ENCODE measurements at places on chromosomes 2 and 18. TPM values are rescaled to one million over a fixed set of nuclear protein-coding genes. Genes with fewer than 3 reads are reported as not detected.

DNA sequence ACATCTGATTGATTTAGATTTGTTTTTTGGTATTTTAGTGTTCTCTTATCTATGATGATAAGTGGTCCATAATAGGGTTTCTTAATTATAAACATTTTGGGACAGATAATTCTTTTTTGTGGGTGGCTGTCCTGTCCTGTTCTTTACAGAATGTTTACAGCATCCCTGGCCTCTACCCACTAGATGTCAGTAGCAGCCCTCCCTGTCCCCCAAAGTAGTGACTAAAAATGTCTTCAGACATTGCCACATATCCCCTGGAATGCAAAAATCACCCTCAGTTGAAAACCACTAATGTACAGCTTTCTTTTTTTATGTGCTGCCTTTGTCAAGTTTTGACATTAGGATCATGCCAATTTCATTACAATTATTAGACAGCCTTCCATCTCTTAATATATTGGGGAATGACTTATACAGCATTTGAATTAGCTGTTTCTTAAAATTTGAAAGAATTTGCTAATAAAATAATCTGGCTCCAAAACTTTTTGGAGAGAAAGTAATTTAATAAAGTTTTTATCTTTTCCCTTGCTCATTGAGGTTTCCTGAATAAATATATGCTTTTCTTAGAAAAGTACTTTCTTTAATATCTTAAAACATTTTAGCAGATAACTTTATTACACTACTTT, 19.5 kb downstream of the WIPF1 start:
- H3K36me3 ChIP-seq: no peaks in the 10 kb centered on the region
- no peaks in the 10 kb centered on the region for H3K27me3 ChIP-seq
- DNase-seq: no peak

DNA sequence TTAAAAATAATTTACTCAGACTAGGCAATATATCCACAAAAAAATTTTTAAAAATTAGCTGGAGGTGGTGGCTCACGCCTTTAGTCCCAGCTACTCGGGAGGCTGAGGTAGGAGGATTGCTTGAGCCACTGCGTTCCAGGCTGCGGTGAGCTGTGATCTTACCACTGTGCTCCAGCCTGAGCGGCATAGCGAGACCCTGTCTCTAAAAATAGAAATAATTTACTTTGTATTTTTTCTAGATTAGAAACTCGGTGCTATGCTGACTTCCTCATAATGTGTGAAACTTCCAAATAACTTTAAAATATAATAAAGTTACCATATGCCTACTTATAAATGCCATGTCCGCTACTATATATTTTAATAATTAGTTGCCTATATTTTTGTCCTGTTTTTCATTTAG, 6.7 kb downstream of the PPIG start:
- no peaks in the 10 kb centered on the region for H3K27me3 ChIP-seq
- peaks cover 42% of the 10 kb centered on the region for H3K4me1 ChIP-seq
- H3K27ac ChIP-seq: no peak overlapping the region
- DNase-seq: no peak

- peaks cover 55% of the 10 kb centered on the region for H3K4me1 ChIP-seq
- H3K27me3 ChIP-seq: peaks cover 19% of the 10 kb centered on the region
Measured at GRCh38 chr2:172101821-172102390, 794 bp downstream of the DLX2 start.

DNA sequence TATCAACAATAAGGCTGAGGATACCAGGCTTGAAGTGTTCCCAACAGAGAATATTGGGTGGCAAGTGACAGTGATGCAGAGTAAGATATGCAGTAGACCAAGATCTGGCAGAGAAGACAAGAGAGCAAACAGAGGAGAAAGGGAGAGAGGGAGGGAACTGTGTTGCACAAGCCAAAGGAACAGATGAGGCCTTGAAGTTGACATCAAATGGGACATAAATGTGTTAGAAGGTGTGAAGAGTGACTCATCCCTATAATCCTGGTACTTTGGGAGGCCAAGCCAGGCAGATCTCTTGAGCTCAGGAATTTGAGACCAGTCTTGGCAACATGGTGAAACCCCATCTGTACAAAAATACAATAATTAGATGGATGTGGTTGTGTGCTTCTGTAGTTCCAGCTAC, 342.9 kb downstream of the PARD3B start:
- no peaks in the 10 kb centered on the region for H3K4me1 ChIP-seq
- H3K27ac ChIP-seq: no peak overlapping the region
- no peaks in the 10 kb centered on the region for H3K36me3 ChIP-seq
- no peak overlapping the region for H3K4me3 ChIP-seq

- H3K4me1 ChIP-seq: peaks cover 10% of the 10 kb centered on the region
- no peaks in the 10 kb centered on the region for H3K27me3 ChIP-seq
- no peak overlapping the region for H3K4me3 ChIP-seq
Measured at GRCh38 chr2:191174442-191174841, 23.6 kb upstream of the STAT4 start.

- peak overlapping the region; percentile 66 for H3K27ac ChIP-seq
- no peak overlapping the region for H3K4me3 ChIP-seq
- DNase-seq: no peak
Measured at GRCh38 chr2:64391424-64391823, 62.5 kb upstream of the LGALSL start.

DNA sequence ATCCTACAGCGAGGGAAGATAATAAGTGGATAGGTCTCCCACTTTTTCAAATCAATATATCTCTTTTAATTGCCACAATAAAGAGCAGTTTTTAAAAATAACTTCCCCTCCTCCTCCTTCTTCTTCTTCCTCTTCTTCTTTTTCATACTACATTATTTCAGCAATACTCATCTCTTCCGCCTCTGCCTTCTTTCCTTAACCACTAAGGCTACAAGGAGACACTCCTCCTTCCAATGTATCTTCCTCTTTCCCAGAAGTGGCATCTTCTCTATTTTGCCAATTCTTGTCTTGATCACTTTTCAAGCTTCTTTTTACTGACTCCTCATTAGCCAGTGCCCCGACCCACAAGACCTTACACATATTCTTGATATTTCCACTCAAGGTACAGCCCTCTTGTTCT, 546.6 kb upstream of the CHAC2 start:
- H3K4me1 ChIP-seq: no peaks in the 10 kb centered on the region
- H3K27ac ChIP-seq: no peak overlapping the region
- H3K4me3 ChIP-seq: no peak overlapping the region
- no peaks in the 10 kb centered on the region for H3K36me3 ChIP-seq

- no peak overlapping the region for H3K4me3 ChIP-seq
- DNase-seq: no peak
- no peaks in the 10 kb centered on the region for H3K36me3 ChIP-seq
Measured at GRCh38 chr18:62026586-62026985, 133.8 kb upstream of the RNF152 start.

DNA sequence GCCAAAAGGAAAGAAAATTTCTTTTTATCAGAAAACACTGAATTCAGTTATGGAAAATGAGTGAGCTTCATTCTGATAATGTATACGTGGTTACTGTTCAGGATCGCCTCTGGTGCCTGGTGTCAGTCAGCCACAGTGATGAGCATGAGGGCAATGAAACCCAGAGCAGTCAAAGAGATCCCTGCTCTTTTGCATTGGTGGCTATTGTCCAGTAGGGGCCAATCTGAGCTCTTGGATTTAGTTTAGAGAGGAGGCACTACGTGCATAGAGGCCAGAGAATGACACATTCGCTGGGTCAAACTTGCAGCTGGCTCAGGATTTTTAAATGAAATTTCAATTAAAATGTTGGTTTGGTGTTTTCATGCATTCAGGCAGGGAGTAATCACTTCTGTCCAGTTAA, 522.9 kb downstream of the TMEM182 start:
- H3K27ac ChIP-seq: no peak overlapping the region
- no peaks in the 10 kb centered on the region for H3K4me1 ChIP-seq
- H3K27me3 ChIP-seq: no peaks in the 10 kb centered on the region
- no peak overlapping the region for H3K4me3 ChIP-seq

DNA sequence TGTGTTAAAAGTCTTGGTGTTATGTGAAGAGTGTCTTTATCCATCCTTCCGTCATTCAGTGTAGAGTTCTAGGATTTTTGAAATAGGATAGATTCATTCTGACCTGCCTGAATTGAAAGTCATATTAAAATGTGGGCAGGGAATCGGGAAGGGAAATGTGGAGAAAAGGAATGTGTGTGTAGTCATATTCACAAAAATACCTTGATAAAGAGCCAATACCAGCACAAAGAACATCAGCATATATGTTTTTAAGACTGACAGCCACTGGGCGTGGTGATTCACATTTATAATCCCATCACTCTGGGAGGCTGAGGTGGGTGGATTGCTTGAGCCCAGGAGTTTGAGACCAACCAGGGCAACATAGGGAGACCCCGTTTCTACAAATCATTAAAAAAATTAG, 188.1 kb downstream of the CAMKMT start:
- no peaks in the 10 kb centered on the region for H3K27me3 ChIP-seq
- H3K4me3 ChIP-seq: no peak overlapping the region
- no peaks in the 10 kb centered on the region for H3K36me3 ChIP-seq
- DNase-seq: no peak

- H3K27ac ChIP-seq: no peak overlapping the region
- no peaks in the 10 kb centered on the region for H3K27me3 ChIP-seq
- no peak for DNase-seq
- no peaks in the 10 kb centered on the region for H3K36me3 ChIP-seq
- H3K4me3 ChIP-seq: no peak overlapping the region
Measured at GRCh38 chr2:177445200-177445599, 52.6 kb downstream of the AGPS start.

DNA sequence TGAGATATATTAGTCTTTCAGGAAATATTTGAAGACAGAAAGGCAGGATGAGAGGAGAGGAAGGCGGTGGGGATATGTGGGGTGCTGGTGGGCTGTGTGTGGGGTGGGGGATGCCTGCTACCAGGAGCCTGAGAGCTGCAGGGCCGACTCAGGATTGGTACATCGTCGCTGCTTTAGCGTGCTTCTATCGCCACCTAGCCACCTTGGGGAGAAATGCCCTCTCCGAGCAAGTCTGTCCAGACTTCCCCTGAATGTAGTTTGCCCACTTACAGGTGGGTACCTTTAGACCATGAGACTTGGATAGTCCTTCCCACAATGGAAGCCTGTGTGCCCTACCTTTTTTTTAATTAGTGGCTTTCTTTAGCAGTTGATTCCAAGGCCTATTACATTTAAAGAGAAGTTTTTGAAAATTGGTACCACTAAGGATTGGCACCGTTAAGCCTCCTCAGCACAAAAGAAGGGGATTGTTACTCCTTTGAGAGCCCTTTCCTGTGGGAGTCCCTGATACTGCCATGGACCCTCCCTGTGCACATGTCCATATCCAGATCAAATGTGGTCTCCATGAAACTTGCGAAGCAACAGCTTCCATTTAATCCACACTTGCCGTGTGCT, 114.1 kb upstream of the NDUFV2 start:
- H3K27ac ChIP-seq: no peak overlapping the region
- H3K36me3 ChIP-seq: no peaks in the 10 kb centered on the region
- no peaks in the 10 kb centered on the region for H3K4me1 ChIP-seq
- H3K27me3 ChIP-seq: no peaks in the 10 kb centered on the region
- H3K4me3 ChIP-seq: no peak overlapping the region

GRCh38 chr2:239700686-239701345, 300.0 kb upstream of the HDAC4 start:
- no peaks in the 10 kb centered on the region for H3K27me3 ChIP-seq
- H3K4me1 ChIP-seq: no peaks in the 10 kb centered on the region
- DNase-seq: no peak

DNA sequence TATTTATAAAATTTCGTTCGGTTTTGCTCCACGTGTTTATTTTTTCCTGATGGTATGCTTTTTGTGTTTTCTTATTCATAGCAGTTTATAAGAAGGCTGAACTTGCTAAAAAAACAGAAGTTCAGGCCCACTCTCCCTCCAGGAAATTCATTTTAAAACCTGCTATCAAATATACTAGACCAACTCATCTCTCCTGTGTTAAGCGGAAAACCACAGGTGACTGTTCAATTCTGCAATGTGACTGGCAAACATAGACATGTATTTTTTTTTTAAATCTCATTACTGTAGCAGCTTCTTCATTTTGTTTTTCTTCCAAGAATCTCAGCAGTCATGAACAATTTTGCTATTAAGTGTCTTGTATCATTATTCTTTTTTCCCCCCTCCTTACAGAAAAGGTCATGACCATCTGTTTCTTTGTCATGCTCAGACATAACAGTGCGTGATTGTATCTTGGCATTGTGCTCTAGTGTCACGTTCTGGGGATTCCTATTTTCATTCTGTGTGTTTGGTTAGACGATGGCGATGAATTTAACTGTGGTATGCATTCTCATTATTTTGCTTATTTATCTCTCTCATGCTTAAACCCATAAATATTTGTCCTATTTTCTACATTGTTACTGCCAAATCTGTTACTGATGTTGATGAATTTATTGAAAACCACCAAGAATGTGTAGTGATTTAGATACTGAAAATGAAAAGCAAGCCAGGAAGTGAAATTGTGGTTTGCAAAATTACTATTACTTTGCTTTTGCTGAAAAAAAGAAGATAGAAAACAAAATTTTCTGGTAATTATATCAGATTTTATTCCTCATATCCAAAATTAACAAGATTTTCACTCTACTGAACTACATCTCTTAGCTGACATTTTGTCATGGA, 74.6 kb upstream of the UNC80 start:
- DNase-seq: no peak
- H3K27ac ChIP-seq: no peak overlapping the region
- H3K4me3 ChIP-seq: no peak overlapping the region
- H3K36me3 ChIP-seq: no peaks in the 10 kb centered on the region

DNA sequence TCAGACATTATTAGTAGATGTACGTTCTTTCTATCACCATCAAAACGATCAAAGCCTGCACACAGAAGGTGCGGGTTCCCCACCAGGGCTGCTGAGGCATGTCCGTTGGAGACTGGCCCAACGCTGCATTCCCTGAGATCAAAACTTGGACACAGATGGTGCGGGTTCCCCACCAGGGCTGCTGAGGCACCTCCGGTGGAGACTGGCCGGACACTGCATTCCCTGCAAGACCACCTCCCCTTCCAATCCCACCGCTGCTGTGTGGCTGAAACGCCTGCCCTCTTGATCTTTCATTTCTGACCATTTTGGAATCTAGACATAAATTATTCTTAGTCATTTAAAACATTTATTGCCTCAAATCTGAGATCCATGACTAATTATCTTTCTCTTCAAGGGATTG, 254.2 kb upstream of the SALL3 start:
- H3K27ac ChIP-seq: no peak overlapping the region
- DNase-seq: no peak
- H3K4me1 ChIP-seq: no peaks in the 10 kb centered on the region
- no peaks in the 10 kb centered on the region for H3K27me3 ChIP-seq
- H3K36me3 ChIP-seq: no peaks in the 10 kb centered on the region
- H3K4me3 ChIP-seq: no peak overlapping the region

- H3K4me1 ChIP-seq: no peaks in the 10 kb centered on the region
- H3K27me3 ChIP-seq: no peaks in the 10 kb centered on the region
- no peaks in the 10 kb centered on the region for H3K36me3 ChIP-seq
- no peak overlapping the region for H3K27ac ChIP-seq
Measured at GRCh38 chr2:96757477-96757860, 3.2 kb upstream of the CNNM4 start.

- no peaks in the 10 kb centered on the region for H3K27me3 ChIP-seq
- DNase-seq: no peak
- H3K27ac ChIP-seq: no peak overlapping the region
- H3K4me1 ChIP-seq: no peaks in the 10 kb centered on the region
Measured at GRCh38 chr18:11501352-11501751, 108.0 kb upstream of the SLC35G4 start.

The CRYBA2 gene
- not detected for total RNA-seq

The CRYGD gene
- not detected for total RNA-seq

The TMEM37 gene
- total RNA-seq: 15.3 TPM

The MROH2A gene
- total RNA-seq: not detected

The IL36B gene
- not detected for total RNA-seq

The SCN7A gene
- total RNA-seq: 160 TPM

The NUP35 gene
- total RNA-seq: 27.0 TPM

The HES6 gene
- 18.6 TPM for total RNA-seq

The NT5C1B gene
- total RNA-seq: not detected

The TTLL4 gene
- 49.6 TPM for total RNA-seq

The STON1 gene
- total RNA-seq: 37.3 TPM
